ENCODE measurements at places on chromosomes 12 and 14.

- no peak for DNase-seq
Observed at GRCh38 chr12:16112130-16112529, 165.4 kb downstream of the SLC15A5 start.

- DNase-seq = no peak
Observed at GRCh38 chr14:73333031-73333430, 95.7 kb downstream of the PAPLN start.

DNA sequence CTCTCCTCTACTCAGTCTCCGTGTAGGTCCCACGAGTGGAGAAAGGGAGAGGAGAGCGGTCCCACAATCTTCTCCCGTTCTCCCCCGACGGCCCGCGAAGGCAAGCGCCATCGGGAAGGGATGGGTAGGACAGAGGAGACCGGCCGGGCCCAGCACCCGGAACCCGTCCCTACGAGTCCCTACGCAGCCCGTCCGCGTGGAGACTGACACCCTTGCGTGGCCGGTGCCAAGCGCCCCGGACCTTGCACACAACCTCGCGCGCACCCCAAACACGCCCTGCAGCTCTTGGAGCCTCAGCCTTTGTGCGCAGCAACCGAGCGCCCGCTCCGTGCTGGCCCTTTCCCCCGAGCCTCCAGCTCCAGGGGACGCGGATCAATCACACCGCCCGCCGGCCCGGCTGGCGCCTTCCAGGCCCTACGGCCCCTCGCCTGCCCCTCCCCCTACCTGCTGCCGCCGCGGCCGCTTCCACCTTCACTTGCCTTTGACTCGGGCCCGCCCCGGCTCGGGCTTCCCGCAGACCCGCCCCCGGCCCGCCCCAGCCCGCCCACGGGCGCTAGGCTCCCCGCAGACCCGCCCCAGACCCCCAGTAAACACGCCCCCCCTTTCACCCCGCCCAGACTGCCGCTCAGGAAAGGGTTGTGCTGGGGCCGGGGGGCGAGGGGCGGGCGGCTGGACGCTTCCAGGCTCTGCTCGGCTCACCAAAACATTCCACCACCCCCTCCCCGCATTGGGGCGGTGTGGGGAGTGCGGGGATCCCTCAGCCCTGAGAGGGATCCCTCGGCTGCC lies at the start of gene NDRG2:
Gene NDRG2, minus strand, starts transcription at position 477 of the 786 bp plus-strand sequence. CDS start 1,746 bp downstream, outside the sequence.
- peak; percentile 32 for DNase-seq

DNA sequence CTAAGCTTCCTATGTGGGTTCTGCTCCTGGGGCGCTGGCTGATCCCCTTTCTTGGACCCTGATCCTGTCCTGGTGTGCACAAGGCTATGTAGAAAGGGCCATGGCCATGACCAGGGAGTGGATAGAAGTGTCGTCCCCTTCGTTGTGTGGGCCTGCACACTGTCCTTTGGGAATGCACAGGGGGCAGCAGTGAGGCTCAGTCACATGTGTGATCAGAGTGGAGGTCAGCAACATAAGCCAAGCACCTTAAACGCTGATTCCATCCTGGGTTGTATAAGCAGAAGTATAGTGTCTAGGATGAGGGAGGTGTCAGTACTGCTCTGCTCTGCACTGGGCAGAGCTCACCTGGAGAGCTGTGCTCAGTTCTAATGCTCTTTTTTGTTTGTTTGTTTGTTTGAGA lies 48.4 kb downstream of the ESRRB start:
- DNase-seq = no peak

DNA sequence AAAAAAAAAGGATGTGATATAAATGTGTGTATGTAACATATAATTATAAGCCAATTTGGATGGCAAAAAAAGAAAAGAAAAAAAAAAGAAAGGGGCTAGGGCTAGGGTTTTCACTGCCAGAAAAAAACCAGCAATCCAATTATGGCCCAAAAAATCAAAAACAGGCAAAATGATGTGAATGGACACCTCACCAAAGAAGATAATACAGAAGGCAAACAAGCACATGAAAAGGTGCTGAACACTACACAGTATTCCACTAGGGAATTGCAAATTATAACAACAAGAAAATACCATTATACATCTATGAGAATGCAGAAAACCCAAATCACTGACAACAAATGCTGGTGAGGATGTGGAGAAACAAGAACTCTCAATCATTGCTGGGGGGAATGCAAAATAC lies 12.1 kb upstream of the MIPOL1 start:
- no peak for DNase-seq

DNA sequence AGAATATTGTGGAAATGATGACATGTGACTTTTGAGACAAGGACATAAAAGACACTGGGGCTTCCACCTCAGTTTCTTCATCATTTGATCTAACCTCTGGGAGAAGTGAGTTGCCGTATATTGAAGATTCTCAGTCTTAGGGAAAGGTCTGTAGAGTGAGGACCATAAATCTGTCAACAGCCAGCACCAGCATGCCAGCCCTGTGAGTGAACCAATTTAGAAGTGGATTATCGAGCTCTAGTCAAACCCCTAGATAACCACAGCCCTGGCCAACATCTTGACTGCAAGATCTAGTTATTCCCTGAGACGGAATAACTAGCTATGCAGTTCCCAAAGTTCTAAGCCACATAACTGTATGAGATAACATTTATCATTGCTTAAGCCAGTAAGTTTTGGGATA lies 108.8 kb upstream of the PTPRR start:
- no peak for DNase-seq

DNA sequence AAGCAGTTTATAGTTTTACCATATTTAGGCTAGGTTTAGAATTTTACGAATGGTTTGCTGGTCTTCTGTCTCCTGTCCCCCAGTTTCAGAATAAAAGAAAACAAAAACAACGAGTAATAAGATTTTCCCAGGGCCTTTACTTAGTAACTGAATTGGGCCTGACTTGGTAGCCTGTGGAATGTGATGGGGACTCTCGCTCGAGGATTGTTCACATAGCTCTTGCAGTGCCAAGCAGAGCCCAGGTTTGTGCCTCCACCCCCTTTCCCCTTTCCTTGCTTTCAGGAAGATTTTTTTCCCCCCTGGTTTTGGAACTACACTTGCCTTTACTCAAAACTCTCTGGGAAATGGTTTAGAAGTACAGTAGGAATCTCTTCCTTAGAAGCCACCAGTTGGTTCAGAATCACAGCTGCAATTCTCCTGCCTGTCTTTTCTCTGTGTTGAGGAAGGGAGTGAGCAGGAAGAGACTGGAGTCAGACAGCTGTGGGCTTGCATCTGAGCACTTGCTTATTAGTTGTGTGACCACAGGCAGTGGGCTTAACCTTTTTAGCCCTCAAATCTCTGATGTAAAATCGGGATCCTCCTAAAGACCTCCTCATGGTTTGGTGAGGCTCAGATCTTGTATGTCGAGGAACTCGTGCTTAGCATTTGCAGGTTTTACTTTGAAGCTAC lies 501.2 kb downstream of the PCNX1 start:
- no peak for DNase-seq

- no peak for DNase-seq
Observed at GRCh38 chr12:110373025-110373424, 30.5 kb downstream of the ANAPC7 start.

GRCh38 chr12:120287491-120287890 lies 4.2 kb downstream of the RNU4-2 start:
- DNase-seq = no peak

DNA sequence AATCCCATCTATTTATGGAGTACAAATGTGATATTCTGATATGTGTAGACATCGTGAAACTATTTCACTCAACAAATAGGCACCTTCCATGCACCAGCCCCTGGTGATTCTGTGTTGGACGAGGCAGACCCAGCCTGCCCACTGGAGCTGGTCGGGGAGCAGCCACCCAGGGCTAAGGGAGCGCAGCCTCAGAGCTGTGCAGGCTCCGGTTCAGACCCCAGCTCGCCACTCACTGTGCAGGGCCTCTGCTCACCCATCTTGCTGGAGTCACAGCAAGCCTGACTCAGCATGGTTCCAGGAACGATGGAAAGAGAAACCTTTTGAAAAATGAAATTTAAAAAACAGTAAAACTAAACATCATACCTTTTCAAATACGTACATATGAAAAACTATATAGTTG lies 52.3 kb upstream of the BCL11B start:
- DNase-seq = no peak

- no peak for DNase-seq
Observed at GRCh38 chr14:40133463-40133862, 701.2 kb upstream of the FBXO33 start.

DNA sequence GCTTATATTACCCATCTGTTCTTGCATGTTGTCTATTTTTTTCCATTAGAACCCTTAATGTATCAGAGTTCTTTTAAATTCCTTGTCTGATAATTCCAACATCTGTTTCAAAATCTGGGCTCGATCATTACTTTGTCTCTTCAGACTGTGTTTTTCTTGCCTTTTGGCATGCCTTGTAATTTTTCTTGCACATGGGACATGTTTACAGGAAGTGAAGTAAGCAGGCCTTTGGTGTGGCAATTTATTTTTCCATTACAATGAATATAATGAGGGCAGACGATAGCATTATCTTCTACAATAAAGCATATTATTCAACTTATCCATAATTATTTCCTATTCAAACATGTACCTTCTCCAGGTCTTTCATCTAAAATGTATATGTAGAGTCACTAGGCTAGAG lies 48.3 kb downstream of the STXBP6 start:
- DNase-seq = no peak

- peak; percentile 22 for DNase-seq
Observed at GRCh38 chr14:21098076-21098891, at the start of gene ZNF219. Gene ZNF219 (minus strand): TSS chr14:21098655. CDS start chr14:21093591, 5,064 bp downstream.

- no peak for DNase-seq
Observed at GRCh38 chr14:75434138-75434889, 6.5 kb downstream of the JDP2 start.

DNA sequence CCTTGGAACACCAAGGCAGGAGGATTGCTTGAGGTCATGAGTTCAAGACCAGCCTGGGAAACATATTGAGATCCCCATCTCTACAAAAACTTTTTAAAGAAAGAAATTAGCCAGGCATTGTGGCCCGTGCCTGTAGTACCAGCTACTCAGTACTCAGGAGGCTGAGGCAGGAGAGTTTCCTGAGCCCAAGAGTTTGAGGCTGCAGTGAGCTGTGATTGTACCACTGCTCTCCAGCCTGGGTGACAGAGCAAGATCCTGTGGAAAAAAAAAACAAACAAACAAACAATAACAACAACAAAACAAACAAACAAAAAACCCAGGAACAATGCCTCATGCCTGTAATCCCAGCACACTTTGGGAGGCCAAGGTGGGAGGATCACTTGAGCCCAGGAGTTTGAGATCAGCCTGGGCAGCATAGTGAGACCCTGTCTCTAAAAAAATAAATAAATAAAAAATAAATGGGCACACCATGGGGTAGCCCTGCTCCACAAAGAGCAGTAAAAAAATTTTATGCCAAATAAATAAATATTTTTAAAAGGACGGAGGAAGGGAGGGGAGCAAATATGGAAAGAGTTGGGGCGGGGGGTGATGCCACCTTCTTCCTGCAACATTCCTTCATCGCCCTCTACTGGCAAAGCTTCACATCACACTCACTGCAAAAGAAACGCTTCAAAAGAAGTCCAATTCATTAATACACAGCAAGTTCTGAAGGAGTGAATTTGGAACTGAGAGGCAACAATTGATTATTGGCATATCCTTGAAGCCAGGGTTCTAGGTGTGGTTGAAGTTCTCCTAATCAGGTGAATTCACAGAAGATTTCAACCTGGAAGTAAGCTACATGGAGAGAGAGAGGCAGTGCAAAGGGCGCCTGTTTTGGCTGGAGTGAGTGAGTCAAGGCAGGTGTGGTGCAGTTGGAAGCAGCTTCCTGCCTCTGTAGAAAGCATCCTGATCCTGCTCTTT lies 8.8 kb upstream of the GNPTAB start:
- peak; percentile 74 for DNase-seq

DNA sequence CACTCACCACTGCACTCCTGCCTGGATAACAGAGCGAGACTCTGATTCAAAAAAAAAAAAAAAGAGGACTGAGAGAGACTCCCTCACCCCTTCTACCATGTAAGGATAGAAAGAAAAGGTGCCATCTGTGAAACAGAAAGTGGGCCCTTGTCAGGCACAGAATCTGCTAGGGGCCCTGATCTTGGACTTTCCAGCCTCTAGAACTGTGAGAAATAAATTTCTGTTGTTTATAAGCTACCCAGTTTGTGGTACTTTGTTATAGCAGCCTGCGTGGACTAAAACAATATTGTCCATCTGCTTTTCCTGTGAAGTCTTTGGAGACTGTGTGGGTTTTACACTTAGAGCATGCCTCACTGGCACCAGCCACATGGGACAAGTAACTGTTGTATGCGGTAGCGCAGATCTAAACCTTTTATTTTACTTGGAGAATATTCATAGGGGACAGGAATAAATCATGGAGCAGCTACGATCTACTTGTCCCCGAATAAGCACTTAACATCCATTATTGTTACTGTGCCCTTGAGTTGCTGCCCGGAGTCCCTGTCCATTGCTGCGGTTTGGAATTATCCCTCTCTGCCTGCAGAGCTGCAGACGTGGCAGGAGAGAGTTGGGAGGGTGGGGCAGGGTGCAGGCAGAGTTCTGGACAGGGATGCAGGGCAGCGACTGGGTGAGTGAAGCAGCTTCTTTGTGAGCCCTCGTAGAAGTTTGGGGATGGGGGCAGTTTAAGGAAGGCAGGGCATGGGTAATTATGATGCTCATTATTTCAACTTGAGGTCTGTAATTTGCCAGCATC lies 52.4 kb upstream of the STON2 start:
- no peak for DNase-seq

GRCh38 chr12:124441443-124442194 lies 125.8 kb downstream of the NCOR2 start:
- no peak for DNase-seq

DNA sequence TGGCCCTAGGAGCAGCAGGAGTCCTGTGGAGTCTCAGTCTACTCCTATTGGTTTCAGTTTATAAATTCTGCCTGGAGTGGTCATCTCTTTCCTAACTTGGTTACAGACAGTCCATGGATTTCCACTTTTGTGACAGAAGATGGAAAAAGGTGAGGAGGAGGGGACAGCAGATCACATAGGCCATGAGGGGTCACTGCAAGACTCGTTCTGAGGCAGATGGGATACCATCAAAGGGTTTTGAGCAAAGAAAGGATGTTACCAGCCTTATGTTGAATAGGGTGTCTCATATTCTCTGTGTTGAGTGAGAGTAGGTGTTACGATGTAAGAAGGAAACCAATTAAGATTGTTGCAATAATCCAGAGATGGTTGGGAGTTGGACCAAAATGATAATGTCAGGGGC lies 15.3 kb downstream of the PDE3A start:
- no peak for DNase-seq

- DNase-seq = no peak
Observed at GRCh38 chr14:96905065-96905464, 107.9 kb downstream of the VRK1 start.

- peak; percentile 1 for DNase-seq
Observed at GRCh38 chr14:94681300-94682060, 69.3 kb downstream of the SERPINA3 start.

DNA sequence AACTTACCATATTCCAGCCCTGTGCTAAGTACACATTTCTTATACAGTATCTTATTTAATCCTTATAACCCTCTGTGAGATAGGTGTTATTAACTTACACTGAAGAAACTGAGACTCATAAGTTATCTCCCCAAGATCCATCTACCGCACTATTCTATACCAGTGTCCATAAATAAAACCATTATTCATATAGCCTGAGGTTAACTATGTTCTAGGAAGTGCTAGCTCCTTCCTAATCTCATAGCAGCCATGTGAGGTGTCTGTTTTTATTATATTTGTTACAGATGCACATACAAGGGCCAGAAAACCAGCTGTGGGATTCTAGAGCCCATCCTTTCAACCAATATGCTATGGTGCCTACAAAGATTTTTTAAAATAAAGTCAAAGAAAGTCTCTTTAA lies 100.3 kb upstream of the RAP1B start:
- no peak for DNase-seq

GRCh38 chr12:108484431-108484830 lies 30.6 kb upstream of the FICD start:
- no peak for DNase-seq

Measured in Kasumi-1 (cell line).